ENCODE measurements at places on chromosomes 11 and 22. TPM values are rescaled to one million over a fixed set of nuclear protein-coding genes. Genes with fewer than 3 reads are reported as not detected.

DNA sequence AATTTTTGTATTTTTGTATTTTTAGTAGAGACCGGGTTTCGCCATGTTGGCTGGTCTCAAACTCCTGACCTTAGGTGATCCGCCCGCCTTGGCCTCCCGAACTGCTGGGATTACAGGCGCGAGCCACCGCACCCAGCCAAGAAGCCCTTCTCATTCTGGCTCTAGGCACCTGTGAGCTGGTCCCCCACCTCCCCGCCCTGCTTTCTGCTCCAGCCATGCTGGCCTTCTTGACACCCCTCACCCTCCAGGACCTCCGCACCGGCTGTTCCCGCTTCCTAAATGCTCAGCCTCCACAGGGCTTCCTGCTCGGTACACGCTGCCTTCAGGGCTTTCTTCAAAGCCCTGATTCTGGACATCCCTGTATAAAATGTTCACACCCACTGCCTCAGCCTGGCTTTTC is 5.5 kb upstream of the FXYD2 start:
- DNase-seq, result no peak

DNA sequence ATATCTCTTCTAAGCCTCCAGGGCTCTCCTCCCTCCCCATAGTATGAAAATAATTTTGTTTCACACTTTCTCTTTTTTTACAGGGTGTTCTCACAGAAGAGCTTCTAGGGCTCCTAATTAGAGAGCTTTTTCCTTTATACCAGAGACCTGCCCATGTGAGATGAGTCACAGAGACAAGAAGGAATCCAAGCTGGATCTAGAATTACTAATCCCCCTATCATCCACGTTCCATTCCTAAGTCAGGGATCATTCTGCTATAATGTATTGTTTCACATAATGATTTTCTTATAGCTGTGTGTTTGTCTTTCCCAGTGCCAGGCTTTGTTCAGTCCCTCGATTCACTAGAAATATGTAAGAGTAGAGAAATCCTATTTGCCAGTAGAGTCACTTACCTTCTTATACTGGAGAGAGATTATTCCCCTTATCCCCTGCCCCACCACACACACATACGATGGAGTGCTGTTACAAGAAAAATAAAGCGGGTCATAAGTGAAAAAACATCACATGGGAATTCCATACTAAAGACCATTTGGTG is 778.3 kb upstream of the LRRC4C start:
- no peak for DNase-seq

- no peak for DNase-seq
Measured at GRCh38 chr22:19821523-19822300, 33.0 kb downstream of the GNB1L start.

- DNase-seq, result no peak
Measured at GRCh38 chr22:49509016-49509415, 318.7 kb downstream of the BRD1 start.

GRCh38 chr11:95121698-95122097 is 32.1 kb downstream of the ENDOD1 start:
- DNase-seq, result no peak

DNA sequence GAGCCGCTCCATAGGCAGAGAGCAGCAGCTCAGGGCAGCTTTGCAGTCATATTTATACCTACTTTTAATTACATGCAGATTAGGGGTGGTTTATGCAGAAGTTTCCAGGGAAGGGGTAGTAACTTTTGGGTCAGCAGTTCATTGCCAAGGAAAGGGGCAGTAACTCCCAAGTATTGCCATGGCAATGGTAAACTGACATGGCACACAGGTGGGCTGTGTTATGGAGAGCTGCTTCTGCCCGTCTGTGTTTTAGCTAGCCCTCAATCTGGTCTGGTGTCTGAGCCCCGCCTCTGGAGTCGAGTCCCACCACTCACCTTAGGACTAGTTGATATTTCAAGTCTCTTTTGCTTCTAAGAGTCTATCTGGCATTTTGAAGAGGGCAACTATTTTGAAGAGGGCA is 12.2 kb upstream of the ZBTB16 start:
- no peak for DNase-seq

DNA sequence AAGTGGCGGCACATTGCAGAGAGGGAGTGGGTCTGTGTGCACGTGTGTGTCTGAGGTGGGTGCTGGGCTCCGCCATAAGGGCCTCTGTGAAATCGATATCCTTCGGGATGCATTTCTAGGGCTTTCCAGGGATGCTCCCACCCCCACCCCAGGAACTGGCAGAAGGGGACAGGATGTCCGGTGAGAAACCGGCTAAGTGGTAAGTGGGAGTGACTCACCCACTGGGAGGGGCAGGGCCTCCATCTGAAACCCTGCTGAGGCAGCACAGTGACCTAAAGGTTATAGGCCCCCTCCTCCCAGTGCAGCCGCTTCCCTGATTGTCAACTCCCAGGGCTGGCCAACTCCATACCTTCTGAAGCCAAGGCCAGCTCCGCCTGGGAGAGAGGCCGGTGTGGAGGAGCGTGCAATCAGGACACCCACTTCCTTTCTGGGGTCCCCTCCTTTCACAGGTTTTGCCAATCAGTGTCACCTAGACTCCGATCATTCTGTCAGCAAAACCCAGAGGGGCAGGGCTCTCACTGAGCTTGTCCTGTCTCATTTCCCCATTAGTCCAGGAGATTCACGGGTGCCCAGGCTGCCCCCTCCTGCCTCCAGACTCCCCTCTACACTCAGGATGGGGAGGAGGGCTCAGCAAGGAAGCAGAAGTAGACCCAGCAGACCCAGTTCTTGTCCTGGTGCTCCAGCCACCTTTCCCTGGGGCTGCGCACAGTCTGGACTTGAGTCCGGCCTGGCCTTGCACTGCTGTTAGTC is 44.5 kb downstream of the NECTIN1 start:
- DNase-seq, result peak; percentile 16

- DNase-seq, result peak; percentile 27
Measured at GRCh38 chr11:63879598-63880402, 37.2 kb downstream of the RCOR2 start.

DNA sequence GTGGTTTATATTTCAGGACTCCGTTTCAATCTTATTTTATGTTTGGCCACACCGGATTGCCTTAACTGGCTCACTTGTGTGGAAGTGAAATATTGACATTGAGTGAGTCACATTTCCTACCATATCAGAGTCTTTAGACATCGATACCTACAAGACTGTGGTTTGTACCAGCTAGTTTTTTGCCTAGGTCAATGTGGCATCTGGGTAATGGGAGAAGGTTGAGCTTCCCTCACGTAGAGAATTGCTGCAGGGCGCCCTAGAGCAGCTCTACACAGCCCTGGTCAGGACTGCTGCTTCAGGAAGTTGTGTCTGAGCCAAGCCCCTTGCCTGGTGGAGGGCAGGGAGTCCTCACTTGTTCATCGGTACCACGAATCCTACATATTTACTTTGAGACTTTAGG is 1.6 kb downstream of the GRAMD1B start:
- no peak for DNase-seq

- no peak for DNase-seq
Measured at GRCh38 chr11:86996953-86997570, 40.7 kb upstream of the TMEM135 start.

DNA sequence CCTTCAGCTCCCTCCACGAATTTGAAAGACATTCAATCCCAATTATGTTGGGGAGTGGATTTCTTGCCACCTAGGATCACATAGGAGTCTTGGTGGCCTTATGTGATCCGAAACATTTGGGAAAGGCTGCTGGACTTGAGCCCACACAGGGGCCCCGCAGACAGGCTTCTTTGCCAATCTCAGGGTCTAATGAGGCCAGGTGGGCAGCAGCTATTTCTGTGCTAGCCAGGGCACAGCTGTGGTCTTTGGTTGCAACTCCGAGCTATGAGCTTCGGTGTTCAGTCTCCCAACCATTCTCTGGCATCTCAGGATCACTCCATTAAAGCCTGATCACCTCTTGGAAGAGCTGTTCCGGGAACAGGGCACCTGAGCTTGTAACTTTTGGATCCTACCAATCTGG is 84.4 kb downstream of the TP53I11 start:
- no peak for DNase-seq

OR8A1 gene
- polyA plus RNA-seq, result not detected

ZNF215 gene
- 2.7 TPM for polyA plus RNA-seq

PNPLA5 gene
- polyA plus RNA-seq, result 0.11 TPM

Data from AG04450 (cell line).